ENCODE measurements at places on chromosomes 1 and 21.

- no peak for DNase-seq
Observed at GRCh38 chr1:39657402-39657801, 14.5 kb downstream of the NT5C1A start.

DNA sequence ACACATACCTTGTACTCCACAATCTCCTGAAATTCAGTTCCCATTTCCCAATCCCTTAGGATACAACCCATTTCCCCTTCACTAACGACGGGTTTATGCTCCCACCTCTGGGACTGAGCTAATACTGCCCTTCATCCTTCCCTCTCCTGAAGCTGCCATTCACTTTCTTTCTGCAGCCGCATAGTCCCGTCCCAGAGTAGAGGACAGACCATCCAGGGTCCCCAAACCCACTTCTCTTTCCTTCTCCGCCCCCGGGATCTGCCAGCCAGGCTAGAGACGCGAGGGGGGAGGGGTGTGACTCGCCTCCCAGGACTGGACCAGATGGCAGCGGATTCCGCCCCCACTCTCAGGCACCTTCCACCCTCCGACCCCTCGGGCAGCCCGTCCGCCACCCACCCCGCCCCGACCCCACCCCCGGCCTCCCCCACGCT, 679 bp downstream of the ABL2 start:
- DNase-seq: no peak

- no peak for DNase-seq
Observed at GRCh38 chr1:156246781-156247459, 936 bp downstream of the PAQR6 start.

- no peak for DNase-seq
Observed at GRCh38 chr1:100076744-100077143, 56.0 kb downstream of the SASS6 start.

DNA sequence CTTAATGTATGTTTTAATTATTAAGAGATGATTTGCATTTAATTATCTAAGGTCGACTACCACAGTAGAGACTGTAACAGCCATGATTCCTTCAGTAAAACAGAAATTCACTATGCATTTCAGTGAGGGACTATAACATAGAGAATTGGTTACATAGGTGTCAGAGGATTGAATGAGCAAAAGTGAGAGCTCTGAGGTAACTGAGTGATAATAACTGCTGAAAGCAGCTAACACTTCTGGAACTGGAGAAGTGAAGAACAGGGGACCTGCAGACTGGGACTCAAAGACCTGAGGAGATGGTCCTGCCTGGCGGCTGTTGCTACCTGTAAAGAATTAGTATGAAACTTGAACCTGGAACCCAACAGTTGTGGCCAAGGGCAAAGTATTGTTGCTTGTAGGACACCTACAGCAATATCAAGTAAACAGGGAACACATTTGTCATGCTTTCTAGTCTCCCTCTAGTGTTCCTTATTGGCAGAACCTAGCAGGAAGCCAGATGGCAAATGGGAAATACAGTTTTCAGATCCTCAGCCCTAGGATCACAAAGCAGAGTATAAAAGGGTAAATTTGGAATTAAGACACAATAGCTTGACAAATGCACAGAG, 110.6 kb downstream of the HS2ST1 start:
- DNase-seq: no peak

DNA sequence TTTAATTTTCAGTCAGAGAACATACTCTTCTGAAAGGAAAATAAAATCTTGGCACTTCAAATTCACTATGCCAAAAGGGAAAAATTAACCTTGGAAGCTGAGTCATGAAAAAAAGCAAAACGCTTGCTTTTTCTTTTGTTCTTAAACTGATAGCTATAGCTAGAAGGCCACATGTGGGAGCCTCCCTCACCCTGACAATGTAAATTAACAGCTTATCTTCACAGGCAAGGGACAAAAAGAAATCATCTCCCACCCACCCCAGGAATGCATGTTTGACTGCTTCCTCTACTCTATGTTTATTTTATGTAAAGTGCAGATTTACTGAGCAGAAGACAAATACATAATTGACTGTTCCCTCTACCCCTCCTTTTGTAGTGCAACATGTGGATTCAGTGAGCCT, 38.0 kb downstream of the EBNA1BP2 start:
- no peak for DNase-seq
